Activated naive CD4-positive, alpha-beta T cell treated with Interleukin-2 at 50 U/mL for 16 hours (primary cell): ENCODE measurements at places on chromosomes 6 and 20.

DNA sequence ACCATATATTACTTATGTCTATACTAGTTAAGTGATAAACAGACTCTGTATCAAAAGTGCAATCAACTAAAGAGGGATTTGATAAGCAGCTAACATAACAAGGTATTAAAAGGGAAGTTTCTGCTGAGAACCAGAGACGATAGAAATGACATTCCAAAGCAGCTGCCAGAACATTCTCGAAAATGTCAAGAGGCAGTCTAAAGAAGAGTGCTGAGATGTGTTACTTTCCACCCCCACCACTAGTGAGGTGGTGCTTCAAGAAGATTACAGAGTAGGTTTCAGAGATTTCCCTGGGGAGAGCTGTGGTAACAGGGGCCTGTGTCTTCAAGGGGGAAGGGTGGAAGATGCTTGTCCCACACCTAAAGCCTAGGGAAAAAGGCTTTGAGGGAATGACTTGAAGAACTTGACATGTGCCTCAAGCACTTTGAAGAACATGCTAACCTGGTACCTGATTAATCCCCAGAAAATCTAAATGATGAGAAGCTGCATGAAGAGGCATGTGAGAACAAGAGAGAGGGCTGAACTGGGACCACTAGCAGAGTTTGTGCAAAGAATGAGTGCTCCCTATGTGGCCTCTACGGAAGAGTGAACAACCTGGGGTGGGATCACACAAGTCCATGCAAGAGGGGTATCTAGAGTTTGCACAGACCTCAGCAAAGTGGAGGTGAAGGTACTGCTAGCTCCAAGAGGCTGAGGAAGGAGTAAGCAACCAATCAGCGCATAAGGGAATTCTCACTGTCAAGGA, 5.0 kb downstream of the FAM184A start:
- DNase-seq = no peak

DNA sequence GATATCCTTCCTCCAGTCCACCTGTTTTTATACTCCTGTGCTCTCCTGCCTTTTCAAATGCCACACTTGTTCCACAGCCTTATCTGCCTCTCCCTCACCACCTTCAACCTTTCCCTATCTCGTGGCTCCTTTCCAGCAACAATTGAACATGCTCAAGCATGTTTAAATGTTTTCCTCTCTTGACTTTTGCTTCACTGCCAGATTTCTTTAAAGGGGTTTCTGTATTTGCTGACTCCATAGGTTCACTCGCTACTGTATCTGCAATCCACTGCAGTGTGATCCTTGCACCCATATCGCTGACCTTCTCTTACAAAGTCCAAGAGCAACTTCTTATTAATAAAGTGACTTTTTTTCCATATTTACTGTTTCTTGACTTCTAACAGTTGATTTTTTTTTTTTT, 11.2 kb upstream of the GMNN start:
- no peak for DNase-seq

DNA sequence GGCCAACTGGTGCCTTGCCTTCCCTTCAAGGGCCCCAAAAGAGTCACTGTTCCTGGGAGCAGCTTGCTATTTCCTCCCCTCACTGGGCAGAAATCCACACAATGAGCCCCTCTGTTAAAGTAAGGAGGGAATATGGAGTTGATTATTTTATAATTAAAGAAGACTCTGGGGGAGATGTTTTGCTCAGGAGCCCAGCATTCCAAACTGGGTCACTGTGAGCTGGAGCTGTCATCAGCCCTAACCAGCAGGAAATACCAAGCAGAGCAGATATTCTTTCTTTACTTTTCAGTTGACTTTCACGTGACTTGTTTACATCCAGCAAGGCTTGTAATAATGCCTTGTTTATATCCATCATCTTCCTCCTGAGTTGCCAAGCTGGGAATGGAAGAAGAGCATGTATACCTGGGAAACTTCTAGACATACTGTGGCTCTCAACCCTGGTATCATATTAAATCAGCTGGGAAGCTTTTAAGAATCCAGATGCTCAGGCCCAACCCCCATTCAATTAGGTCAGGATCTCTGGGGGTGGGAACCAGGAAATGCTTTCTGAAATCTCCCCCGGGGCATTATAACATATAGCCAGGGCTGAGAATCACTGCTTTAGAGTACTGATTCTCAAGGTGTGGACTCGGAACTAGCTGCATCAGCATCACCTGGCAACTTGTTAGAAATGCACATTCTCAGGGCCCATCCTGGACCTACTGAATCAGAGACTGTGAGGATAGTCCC, 175.6 kb upstream of the MYLIP start:
- no peak for DNase-seq

DNA sequence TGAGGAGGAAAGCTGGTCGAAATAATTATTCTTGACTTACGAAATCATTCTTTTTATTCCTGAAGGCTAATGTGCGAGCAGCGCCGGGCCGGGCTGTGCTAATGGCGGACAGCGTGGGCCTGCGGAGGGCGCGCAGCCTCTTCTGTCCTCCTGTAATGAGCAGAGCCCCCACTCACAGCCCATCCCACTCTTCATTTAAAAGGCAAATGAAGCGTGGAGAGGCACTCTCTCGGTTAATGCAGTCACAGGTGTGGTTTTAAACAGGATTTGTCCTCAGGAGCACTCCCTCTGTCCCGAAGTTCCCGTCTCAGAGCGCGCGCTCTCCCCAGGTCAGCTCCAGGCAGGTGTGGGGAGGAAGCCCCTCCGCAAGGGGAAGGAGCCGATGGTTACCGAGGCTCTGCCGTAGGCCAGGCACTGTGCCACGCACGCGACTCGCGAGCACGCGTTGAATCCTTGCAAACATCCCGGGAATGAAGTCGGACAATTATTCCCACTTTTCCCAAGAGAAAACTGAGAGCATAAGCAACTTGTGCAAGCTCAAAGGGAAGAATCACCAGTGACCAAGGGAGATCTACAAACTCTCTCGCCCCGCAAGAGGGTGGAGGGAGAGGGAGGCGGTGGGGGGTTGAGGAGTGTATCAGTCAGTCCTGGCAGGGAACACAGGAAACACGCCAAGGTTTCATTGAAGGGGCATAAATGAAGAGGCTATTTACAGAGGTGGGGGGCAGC, 35.5 kb upstream of the ZFAND3 start:
- peak; percentile 13 for DNase-seq
